Fibroblast of skin of left quadriceps (primary cell): ENCODE measurements at places on chromosomes 1 and 21.

DNA sequence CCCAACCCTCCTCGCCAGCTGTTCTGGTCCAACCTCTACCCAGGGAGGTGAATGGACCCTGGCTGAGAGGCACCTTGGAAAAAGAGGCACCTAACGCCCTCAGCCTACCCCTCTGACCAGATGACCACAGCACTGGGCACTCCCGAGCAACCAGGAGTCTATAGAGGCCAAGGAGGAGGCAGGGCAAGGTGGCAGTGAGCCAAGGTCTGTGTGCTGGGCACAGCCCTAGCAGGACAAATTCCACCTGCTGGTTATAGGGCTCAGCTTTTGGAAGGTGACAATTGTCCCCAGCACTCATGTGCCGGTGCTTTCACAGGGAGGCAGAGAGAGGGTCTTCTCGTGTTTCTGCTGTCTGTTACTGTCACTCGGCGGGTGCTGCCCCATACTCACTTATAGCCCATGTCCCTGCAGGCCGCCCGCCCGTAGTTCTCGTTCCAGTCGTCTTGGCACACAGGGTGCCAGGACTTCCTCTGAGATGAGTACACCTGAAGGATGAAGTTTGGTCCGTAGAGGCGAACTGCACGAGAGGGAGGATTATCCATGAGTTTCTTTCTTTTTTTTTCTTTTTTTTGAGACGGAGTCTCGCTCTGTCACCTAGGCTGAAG is 27.8 kb downstream of the TMPRSS2 start:
- DNase-seq, result no peak

DNA sequence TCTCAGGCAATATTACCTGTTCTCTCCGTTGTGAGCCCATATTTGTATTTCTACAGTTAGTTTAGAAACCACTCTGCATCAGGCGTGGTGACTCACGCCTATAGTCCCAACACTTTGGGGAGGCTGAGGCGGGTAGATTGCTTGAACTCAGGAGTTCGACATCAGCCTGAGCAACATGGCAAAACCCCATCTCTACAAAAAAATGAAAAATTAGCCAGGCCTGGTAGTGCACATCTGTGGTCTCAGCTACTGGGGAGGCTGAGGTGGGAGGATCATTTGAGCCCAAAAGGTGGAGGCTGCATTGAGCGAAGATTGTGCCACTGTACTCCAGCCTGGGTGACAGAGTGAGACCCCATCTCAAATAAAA is 19.7 kb upstream of the ID3 start:
- DNase-seq, result no peak

GRCh38 chr1:109312978-109313775 is 6.4 kb upstream of the MYBPHL start:
- no peak for DNase-seq

GRCh38 chr1:156750191-156750672 is 1.2 kb downstream of the HDGF start:
- DNase-seq, result no peak

DNA sequence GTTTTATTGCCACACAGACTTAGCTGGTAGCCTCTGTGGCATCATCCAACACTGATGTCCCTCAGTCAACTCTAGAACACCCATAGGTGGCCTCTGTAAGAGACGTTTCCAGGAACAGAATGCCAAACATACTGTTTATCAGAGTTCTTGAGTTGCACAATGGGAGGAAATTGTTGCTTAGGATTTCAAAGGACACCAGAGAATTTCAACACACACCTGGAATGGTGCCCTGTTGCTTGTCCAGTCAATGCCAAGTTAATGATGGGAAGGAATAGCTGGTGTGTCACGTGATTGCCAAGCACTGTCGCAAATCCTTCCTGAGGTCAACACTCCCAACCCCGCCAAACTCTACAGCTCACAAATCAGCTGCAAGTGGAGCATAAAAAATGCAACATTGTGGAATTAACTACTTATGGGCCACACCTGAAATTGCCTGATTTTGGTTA is 28.6 kb upstream of the DUSP23 start:
- DNase-seq, result no peak

DNA sequence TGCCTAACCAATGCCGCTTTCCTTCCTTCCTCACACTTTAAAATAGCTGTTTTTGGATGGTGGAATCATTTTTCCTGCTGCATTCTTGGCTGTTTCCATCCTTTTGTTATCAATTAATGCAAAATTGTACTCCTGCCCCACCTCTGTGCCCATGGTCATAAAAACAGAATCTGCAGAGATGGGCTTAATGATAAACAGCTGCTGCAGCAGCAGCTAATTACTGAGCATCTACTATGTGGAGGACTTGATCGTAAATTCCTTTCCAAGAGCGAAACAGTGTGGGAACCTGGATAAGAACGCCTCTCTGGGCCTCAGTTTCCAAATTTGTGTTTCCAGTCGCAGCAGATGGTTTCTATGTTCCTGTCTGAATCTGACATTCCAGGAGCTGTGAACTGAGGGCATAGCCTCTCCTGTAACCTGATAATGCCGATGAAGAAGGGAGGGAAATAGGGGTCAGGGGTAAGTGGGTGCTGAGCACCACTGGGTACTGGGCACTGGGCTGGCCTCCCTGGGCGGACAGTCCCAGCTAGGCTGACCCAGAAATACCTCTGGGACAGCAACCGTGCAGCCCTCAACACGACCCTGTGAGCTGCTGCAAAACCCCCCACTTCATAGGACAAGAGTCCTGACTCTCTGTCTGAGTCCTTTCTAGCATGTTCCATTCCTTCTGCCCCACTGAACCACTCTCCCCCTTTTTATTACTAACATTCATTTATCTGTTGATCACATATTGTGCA is 121.7 kb downstream of the DMRTB1 start:
- DNase-seq, result peak; percentile 29

DNA sequence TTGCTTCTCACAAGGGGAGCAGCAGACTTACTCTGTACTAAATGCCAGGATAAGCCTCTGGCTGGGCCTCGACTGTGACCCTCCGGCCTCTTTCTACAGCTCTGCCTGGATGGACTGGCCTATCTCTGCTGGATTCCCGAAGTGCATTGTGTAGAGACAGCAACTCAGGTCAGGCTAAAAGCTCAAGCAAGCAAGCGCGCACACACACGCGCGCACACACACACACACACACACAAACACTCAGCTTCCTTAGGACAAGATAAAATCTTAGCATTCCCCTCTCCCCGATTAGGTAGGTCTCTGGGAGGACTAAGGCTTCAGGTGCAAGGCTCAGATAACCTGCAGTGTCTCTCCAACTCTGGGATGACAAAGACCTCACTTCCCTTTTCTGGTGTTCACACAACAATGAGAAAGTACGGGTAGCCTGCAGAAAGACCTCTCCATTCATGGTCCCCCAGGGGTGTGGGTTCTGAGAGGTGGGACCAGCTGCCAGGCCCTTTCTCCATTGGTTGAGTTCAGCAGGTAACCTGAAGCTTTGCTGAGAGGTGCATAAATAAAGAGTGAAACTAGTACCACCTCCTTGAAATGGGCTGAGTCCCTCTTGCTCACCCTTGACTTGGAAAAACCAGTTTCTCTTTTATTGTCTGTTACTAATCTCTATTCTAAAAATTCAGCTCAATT is 155.1 kb upstream of the CAMK1G start:
- no peak for DNase-seq

DNA sequence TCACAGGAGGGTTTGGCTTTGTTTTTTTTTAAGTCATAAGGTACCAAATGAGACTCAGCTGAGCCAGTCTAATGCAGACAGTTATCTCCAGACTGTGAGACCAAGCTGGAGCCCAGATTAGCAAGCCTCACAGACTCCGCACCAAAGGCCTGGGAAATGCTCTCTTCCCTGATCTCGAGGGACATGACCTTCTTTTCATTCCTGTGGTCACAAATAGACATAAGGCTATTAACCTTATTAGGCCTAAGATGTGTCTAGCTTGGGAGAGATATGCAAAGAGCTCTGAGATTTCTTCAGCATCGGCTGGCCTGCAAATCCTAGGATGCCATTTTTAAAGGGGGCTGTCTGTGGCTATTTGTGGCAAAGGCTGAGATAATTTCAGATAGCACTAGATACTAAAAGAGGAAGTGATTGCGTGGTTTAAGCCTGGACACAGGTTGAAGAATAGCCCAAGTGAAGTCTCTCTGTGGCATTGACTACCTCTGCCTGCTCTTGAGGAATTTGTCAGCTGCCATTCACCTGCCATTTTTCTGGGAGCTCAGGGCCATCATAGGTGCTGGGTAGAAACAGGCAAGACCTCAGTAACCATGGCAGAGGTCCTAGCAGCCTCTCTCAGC is 301.3 kb downstream of the SIPA1L2 start:
- no peak for DNase-seq

- DNase-seq, result no peak
These were observed 186.7 kb downstream of the PDE4B start for GRCh38 chr1:65979136-65980044.

DNA sequence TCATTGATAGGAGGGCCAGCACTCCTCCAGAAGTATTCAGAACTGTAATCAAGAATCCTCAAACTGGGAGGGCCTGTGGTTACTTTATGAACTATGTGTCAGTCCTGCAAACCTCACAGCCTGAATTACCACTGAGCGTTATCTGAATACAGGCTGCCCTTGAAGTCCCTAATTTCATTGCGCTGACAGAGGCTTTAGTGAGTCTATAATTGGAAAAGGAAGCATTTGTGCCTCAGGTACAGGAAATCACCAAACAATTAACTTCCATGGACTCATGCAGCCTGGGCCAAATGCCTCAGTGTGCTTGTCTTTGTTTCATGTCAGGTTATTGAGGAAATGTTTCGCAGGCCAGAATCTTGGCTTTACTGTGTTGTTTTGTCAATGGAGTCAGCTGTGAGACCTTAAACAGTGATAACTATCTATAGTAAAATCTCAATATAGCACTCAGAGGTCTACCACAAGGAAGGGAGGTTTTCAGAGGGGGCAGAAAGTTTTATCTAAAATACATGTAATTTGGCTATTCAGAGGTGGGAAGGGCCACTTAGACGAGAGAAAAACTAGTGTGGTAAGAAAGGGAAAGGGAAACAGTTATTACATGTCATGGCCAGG is 32.9 kb upstream of the DOCK7 start:
- no peak for DNase-seq

DNA sequence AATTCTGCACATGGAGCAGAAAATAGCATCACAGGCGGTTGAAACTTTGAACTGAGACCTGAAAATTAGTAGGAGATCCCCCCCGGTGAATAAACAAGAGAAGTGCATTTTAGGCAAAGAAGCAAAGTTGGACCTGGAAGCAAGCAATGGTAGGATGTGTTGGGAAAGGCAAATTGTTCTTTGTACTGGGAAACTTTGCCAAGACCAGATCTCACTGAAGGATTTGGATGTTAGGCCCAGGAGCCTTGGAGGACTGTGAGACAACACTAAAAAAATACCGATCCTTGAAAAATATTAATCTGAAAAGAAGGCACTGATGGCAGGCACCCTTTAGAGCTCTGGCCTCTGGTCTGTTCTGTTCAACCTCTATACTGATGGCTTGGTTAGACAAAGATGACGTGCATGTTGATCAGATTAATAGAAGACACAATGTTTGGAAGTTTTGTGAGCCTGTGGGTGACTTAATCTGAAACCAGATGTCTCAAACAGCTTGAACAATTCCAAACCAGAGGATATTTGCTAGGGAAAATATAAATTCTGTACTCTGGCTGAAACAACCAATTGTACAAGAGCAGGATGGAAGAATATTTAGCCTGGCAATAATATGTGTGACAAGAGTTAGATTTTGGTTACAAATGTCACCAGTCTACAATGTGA is 108.4 kb downstream of the ROR1 start:
- no peak for DNase-seq

DNA sequence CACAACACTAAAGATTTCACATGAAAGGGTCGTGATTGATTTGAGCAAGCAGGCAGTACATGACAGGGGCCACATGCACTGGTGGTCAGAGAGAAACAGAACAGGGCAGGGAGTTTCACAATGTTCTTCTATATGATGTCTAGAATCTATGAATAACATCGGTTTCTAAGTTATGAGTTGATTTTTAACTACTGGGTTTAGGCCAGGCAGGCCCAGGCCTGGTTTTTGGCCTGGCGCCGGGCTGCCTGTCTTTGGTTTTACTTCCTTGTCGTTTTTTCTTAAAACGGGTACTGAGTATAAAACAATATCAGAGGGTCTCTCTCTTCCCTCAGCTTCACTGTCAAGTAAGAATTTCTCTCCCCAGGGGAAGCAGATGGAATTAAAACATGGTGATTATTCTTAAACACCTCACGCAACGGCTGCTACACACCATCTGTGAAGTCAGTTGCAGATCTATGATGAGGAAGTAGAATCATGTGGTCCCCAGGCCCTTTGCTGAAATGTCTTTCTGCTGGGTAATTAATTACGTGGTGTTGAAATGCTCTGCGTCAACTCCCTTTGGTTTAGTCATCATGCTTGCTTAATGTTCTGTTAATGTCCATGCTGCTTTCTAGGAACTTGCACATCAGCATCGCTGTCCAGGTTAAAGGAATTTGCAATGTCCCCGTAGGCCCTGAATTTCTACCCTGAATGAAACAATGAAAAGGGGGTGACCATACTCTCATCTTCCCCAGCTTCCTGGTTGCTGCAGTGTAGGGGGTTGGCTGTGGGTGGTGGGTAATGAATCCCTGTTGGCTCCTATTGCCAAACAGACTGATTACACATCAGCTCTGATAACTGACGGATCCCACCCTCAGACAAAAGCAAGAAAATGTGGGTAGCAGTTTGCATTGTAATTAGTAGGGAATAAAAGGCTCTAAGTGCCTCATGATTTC is 70.3 kb downstream of the SERINC2 start:
- peak; percentile 98 for DNase-seq

DNA sequence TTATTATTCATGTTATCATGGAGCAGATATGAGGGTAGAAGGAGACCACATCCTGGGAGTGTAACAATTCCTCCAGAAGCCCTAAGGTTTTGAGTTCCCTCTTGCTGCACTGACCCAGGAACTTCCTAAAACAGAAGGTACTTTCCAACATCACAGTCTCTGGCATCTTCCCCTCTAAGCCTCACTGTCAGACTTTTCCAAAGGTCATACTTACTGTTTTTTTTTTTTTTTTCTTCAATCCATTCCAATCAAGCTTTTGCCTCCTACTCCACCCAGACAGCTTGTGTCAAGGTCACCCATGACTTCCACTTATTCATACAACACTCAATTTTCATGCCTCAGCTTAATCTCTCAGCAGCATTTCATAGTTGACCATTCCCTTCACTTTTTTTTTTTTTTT is 18.4 kb upstream of the UQCRHL start:
- DNase-seq, result no peak
